ENCODE measurements at places on chromosomes 1 and 21.

- DNase-seq, result no peak
Observed at GRCh38 chr1:71307451-71307850, 226.6 kb upstream of the ZRANB2 start.

- no peak for DNase-seq
Observed at GRCh38 chr1:171161431-171161830, 23.7 kb upstream of the FMO2 start.

GRCh38 chr1:63713627-63714481 is 60.0 kb upstream of the ROR1 start:
- no peak for DNase-seq

DNA sequence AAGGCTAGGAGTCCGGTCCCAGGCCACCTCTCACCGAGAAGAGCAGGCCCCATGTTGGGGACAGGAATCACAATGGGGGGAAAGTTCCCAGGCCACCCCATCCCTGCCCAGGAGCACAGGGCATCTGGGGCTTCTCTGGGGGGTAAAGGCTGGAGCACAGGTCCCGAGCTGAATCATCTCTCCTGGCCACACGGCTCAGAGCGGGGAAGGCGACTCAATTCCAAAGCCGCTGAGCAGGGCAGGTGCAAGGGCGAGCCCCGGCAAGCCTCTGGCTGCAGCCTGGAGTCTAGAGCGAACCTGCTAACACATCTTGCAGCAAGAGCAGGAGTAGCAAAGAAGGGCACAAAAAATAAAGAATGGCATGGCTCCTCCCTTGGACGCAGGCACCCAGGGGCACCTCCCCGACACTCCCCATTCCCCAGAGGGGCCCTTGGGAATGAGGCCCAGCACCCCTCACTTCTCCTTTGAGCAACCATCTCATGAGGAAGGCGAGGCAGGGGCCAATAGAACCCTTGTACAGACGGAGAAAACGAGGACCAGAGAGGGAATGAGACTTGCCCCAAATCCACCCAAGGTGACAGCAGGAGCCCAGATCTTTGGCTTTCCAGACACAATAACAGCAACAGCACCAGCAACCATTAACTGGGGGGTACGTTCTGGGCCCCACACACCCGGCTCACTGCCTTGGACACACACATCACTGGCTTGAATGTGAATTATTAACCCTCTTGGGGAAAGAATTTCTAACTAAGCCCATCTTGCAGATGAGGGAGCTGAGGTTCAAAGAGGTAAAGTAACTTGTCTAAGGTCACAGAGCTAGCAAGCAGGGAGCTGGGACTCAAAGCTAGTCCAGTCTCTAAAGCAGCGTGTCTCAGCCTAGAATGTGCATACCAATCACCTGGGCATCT is 20.7 kb upstream of the ALDH4A1 start:
- no peak for DNase-seq

- DNase-seq, result no peak
Observed at GRCh38 chr1:221328371-221328770, 413.5 kb downstream of the DUSP10 start.

- DNase-seq, result no peak
Observed at GRCh38 chr1:228650141-228650540, 85.1 kb upstream of the RHOU start.
